ENCODE measurements at places on chromosomes 12 and 14.

DNA sequence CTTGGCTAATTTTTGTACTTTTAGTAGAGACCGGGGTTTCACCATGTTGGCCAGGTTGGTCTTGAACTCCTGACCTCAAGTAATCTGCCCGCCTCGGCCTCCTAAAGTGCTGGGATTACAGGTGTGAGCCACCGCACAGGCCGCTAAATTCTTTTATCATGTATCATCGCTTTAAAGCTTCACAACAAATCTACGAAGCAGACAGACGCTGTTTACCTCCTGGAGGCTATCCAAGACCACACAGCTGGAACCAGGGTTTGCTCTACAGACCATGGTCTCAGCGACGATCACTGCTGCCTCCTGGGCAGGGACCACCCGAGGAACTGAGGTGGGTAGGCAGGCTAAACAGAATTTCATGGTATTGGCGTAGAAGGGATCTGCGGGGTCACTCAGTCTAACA lies 27.2 kb downstream of the KRT80 start:
- DNase-seq, result peak; percentile 6

DNA sequence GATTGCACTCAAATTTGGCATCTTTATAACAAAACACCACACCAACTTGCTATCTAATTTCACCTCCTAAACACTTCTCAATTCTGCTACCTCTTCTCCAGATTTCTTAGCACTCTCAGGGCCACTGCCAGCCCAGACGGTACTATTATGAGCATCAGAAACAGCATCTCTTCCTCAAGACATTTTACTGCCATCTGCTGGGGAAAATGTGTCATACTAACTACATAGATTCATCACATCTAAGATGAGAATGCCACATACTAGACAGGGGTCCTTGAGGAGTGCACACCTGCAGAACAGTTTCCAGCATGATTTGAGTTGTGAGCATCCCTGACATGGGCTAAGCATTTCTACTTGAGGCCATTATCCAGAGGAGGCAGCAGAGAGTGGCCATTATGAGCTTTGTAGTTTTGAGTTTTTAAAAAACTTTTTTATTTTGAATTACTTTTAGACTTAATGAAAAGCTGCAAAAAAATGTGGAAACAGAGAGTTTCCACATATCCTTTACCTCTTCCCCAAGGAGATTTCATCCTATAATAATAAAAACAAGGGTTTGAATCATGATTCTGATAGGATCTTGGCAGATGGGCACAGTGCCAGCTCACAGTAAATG lies 15.1 kb upstream of the GRIP1 start:
- DNase-seq, result peak; percentile 45

DNA sequence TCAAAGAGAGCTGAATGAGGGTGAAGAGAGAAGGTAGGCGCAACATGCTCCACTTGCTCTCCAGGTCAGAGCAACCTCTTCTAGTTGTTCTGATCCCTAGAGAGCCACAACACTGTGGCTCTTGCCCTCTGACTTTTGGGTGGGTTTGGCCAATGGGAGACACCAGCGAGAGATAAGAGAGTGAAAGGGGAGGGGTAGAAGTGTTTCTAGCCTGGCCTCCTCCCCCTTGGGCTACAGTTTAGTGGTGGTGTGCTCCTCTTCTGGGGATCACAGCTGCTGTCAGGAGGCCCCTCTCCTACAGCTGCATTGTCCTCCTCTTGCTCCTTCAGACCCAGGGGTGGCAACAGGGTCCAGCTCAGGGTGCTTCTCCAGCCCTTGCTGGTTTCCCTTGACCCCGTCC lies 454.8 kb downstream of the FUT8 start:
- DNase-seq, result no peak

DNA sequence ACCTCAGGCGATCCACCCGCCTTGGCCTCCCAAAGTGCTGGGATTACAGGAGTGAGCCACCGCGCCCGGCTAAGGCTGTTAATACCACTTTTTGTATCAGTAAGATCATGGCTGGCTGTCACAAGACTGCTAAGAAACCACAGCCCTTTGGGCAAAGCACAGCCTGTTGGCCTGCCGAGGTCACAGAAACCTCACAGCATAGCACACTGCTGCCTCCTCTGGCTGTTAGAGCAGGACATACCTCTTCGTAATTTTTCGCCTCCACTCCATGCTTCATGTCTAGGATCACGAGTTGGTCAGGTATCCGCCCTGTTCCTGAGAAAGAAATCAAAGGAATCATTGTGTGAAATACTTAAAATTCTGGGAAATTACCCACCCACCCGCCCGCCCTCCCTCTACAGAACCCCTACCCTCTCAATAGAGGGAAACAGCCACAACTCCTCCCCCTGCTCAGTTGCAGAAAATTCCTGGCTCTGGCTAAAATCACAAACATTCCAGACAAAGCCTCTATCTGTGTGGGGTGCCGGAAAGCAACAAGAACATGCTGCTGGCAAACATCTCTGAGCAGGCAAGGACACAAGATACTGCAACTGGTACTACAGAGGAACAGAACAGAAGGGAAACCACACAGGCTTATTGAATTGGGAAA lies 20.7 kb upstream of the NEK9 start:
- no peak for DNase-seq

DNA sequence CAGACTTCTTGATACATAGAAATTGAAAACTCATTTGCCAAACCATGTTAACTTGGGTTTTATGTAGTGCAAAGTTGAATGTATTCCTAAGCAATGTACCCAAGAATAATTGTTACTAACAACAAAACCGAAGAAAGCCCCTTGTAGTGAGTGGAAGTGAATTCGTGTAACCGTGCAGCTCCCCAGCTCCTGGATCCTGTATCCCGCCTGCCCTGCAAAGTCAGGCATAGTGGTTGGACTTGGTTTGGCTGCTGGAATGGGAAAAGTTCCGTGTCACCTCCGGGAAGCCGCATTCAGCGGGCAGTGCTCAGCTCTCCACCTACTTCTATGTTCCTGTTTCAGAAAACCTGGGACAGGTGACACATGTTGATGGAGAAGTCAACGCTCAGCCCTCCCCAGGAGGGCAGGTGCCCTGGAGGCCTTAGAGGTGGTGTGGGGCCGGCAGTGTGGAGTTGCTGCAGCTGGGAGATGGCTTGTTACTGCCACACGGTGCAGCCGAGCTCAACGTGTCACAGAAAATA lies 29.2 kb upstream of the C14orf180 start:
- DNase-seq, result no peak

- DNase-seq, result no peak
These were observed 8.2 kb downstream of the PDE6H start for GRCh38 chr12:14981049-14981448.

DNA sequence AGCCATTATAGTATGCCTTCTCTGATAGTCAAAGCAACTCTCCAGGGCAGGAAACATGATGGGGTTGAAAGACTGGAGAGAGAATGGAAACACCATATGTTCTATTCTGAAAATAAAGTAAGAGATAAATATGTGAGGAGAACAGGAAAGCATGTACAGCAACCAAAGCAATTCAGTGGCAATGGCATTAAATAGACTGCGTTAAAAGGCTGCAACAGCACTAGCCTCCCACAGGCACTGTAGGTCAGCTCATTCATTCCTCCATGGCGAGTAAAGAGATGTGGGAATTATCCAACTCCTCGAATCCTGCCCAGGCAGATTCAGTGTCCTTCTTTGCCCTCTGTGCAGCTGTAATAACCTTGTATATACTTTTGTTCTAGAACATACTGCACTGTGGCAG lies 43.8 kb downstream of the ANO6 start:
- no peak for DNase-seq

DNA sequence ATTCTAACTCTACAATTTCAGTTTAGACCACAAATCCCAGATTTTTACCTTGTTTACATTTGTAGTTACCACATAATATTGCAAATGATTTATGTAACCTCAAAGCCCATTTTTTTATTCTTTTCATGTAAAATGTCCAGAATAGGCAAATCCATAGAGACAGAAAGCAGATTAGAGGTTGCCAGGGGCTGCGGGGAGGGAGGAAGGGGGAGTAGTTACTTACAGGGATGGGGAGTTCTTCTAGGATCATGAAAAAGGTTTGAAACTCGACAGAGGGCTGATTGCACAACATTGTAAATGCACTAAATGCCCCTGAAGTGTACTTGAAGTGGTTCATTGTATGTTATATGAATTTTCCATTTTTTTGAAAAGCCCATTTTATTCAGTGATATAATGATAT lies 66.5 kb downstream of the PPP2R5C start:
- no peak for DNase-seq

- DNase-seq, result no peak
These were observed 25.8 kb downstream of the GALNT16 start for GRCh38 chr14:69285661-69286255.

- DNase-seq, result no peak
These were observed 21.4 kb downstream of the OTUB2 start for GRCh38 chr14:94047581-94047980.

DNA sequence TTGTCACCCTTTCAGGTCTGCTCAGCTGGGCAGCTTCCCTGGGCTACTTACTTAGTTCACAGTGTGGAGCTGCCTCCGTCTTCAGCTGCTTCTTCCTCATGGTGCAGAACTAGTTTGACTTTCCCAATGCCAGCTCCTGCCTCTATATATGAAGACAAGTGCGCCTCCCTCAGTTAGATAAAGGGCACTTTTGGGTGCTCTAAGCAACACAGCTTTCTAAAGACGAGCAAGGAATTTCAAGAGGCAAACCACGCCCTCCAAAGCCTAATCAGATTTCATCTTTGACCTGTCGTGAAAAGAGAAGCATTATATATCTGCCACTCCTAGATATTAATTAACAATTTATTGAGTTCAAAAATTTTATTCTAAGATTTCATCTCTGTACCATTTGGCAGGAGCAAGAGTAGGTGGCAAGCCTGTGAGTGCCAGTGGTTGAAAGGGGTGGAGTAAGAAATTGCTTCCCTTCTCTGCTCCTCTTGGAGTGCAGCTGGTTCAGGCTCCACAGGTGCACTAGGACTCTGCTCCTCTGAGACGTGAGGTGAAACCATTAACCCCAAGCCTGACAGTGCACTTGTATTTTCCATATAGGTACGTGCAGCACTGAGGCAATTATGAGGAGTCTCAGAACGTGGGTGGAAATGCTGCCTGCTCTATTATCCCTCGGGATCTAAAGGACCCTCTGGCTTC lies 2.1 kb upstream of the SLC11A2 start:
- DNase-seq, result no peak

GRCh38 chr12:83613586-83614110 lies 926.9 kb downstream of the TMTC2 start:
- no peak for DNase-seq

GRCh38 chr14:81273961-81274575 lies 53.3 kb upstream of the GTF2A1 start:
- DNase-seq, result no peak

DNA sequence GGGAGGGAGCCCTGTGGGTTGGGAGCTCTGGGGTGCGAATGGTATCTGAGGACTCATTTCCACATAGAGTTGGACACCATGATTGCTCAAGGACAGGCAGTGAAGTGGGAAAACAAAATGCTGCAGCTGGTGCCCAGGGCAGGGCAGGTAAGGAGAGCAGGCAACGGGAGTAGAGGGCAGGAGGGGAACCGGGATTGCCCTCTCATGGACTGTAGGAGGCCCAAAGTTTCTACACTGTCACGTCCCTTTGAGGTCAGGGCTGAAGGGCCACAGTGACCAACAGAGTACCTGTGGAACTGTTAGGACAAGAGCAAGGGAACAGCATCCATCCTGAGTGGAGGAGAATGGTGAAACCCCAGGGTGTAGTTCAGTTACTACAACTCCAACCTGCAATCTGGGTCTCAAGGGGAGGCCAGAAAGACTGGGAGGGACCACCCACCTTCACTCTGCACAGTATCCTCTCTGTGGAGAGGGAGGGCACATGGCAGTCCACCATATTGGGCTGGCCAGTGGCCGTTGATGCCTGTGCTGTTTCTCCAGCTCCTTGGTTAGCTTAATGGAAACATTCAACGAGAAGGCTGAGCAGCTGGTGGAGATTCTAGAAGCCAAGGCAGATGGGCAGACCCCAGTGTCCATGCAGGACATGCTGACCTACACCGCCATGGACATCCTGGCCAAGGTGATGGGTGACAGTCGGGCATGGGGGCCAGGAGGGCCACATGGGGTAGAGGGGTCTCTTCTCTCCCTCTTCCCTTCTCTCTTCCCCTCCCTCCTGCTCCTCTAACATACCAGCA lies 22.2 kb downstream of the CYP46A1 start:
- DNase-seq, result no peak

DNA sequence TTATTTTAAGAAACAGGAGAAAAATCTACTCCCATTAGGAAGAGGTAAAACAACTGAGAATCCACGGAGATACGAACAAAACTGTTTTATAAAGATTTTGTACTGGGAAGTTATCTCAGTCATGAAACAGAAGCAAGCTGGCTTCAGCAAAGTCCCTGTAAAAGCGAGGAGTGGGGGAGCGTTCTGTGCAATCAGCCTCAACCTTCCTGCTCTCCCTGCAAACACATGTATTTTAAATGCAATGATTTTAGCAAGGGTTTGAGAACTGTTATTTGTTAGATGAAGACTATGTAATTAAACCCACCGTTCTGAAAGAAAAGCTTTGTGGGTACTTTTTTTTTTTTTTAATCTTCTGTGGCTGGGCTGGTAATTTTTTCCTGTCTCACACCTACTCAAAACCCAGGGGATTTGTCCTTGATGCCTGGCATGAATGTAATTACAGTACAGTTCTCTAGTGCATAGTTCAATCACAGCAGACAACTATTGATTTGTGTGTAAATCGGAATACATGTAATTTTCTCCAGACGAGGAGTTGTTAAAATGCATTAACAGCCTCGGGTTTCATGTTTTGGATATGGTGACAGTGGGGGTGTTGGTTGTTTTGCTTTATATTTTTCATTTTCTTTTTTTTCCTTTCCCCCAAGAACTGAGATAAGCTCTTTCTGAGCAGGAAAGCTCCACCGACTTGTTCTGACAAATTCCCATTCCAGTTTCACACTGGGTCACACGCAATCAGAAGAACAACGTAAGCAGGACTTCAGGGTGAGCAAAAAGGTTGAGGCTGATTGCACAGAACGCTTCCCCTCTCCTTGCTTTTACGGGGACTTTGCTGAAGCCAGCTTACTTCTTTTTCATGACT lies 153.6 kb downstream of the PHLDA1 start:
- DNase-seq, result no peak

DNA sequence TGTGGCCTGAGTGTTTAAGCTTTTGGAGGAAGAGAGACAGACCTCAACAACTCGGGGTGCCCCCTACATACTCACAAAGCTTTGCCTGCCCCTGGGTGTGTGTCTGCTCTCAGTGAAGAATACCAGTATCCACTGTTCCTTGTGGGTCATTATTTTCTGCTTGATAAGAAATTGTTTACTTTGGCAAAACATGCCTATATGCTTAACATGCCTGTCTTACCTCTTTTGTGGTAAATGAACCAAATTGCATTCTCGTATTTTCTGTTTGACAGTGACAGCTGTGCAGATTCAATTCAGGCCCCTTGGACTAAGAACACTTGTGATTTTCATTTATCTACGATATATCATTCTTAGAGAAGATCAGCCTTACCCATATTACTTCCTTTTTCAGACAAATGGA lies 50.6 kb upstream of the REP15 start:
- DNase-seq, result no peak

DNA sequence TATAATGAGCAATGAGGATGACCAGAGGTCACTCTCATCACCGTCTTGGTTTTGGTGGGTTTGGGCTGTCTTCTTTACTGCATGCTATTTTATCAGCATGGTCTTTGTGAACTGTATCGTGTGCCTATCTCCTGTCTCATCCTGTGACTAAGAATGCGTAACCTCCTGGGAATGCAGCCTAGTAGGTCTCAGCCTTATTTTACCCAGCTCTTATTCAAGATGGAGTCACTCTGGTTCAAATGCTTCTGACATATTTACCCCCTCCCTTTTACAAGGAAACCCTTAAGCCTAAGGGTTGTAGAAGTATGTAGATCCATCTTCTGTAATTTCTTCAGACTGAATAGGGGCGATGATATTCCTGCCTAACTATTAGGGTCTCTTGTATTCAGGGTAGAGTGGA lies 8.4 kb downstream of the IFI27L1 start:
- no peak for DNase-seq

Measured in NCI-H1092 (cell line).